GOT3 (cell line): ENCODE measurements at places on chromosomes 11 and 22.

DNA sequence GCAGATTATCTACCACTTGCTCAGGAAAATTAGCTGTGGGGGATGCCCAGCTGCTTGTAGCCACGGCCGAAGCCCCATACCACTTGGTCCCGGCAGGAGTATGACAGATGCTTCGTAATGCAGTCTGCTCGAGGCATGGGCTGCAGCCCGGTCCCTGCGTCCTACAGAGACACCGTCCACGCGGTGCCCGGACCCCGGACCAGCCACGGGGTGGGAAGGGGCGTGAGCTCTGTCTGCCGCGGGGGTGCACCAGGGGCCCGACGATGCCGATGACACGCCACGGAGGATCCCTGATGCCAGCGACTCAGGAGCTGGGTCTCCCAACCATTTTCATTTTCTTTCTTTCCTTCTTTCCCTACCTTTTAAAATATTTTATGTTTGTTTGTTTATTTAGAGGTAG, 30.0 kb downstream of the SLC25A17 start:
- DNase-seq: no peak

DNA sequence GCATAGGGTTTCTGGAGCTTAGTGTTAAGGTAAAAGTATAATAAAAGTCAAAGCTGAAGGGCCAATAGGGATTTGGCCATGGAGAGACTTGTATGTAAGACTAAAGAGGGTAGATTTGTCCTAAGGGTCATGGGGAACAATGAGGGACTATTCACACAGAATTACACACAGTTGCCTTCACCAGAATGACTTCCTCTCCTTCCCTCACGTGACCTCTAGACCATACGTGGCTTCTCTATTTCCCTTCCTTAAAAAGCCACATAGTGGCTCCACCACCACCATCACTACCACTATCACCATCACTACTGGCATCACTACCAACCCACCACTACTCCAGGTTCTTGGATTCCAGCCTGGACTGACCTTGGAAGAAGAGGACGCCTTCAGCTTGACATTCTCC, 2.8 kb downstream of the HPX start:
- DNase-seq: no peak

- DNase-seq: no peak
Measured at GRCh38 chr22:49833340-49834007, 5.8 kb upstream of the BRD1 start.

DNA sequence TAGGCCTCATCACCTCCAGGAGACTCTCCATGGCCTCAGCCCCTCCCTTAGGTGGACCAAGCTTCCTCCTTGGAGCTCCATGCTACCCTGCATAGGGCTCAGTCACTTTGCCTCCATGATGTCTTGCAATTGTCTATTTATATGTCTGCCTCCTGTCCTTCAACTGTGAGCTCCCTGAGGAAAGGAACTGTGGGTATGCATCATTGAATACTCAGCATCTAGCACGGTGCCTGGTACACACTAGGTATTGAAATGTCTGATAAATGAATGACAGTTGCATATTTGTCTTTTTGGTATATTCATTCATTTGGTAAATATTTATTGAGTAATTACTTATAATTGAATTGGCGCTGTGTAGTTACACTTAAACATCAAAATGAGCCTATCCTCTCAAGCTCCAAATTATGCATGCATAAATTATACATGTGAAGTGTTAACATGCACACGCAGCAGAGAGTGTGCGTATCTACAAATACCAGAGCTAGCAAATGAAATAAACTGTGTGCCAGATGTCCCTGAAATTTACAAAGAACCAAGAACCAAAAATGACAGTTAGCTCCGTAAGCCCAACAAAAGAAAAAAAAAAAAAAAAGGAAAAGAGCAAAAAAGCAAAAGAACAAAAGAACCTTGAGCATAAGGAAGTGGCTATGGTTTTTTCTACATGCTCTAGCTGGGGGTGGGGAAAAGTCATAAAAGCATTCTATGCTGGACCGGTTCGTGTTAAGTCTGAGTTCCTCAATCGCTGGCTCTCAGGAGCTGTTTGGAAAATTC, 25.2 kb downstream of the GRAP2 start:
- no peak for DNase-seq

DNA sequence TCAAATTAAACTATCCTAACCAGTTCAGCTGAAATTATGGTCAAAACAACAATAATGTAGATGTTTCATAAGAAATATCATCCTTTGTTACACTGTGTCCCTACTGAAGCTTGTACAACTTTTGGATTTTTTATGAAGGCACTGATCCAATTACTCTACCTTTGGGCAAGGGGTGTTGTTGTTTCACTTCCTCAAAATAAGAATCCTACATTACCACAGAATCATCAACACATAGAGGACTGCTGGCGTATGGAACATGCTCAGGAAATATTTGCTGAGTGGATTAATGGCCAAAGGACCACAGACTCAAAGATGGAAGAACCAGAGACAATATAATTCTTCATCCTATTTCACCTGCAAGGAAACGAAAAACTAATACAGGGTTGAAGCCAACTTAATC, 907.5 kb upstream of the CCDC90B start:
- no peak for DNase-seq

GRCh38 chr11:68049509-68050370, 10.9 kb downstream of the TCIRG1 start:
- no peak for DNase-seq

- DNase-seq: no peak
Measured at GRCh38 chr11:42772886-42773285, 538.9 kb upstream of the API5 start.

GRCh38 chr11:114077482-114078305, 18.2 kb downstream of the ZBTB16 start:
- DNase-seq: no peak

DNA sequence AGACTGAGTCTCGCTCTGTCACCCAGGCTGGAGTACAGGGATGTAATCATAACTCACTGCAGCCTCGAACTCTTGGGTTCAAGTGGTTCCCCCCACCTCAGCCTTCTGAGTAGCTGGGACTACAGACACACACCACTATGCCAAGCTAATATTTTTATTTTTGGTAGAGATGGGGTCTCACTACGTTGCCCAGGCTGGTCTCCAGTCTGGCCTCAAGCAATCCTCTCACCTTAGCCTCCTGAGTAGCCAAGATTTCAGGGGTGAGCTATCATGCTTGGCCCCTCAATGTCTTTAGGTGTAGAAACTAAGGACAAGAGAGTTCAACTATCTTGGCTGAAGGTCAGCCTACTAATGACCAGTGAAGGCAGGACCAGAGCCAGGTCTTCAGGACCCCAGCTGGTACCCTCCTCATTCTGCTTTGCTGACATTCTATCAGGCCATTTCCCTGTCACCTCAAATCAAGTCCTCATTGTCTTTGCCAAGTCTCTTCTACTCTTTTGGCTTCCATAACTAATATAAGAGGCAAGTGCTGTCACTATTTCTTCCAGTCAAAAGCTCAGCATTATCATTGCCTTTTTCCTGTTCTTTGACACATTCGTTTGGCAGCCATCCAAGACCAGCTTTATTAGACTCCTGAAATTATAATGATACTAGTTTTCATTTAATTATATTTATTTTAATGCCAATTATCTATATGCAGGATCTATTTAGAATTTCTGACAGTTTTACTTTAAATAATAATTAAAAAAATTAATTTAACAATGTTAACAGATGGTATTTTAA, 264.2 kb upstream of the PITPNB start:
- DNase-seq: no peak

GRCh38 chr22:43689356-43689755, 122.7 kb downstream of the EFCAB6 start:
- DNase-seq: no peak

GRCh38 chr11:92811341-92811740, 158.1 kb upstream of the MTNR1B start:
- no peak for DNase-seq

- DNase-seq: no peak
Measured at GRCh38 chr22:30694171-30694639, 469 bp upstream of the OSBP2 start.

DNA sequence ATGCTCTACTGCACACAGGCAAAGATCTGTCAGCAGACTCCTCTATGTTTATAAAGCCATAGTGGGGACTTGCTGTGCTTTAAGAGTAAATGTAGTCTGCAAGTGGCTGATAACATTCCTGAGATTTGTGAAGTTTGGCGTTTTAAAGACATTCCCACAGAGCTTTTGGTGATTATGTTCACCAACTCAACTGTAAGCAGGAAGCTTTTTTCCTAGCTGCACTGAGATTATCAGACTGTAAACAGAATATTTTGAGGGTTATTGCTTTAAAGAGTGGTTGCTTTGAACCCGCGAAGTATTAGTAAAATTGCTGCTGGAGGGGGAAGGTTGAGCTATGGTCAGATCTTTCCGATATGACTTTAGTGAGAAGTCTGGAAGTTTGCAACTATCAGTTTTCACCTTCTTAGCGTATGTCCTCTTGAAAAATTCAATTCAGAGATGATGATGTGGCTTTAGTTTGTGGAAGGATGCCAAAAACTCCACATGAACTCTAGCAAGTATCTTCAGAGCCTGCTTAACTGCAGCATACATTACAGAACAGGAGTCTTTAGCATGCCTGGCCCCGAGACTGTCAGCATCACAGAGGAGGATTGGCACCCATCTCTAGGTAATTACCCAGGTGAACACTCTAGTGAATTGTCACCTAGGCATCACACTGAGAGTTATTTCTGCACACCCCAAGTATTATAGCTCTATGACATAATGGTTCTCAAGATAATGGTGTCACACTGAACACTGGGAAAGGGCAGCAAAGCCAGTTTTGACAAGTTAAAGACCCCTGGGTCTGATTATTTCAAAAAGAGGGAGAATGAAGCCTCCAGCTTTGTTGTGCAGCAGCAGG, 89.9 kb downstream of the MTNR1B start:
- DNase-seq: no peak

- DNase-seq: no peak
Measured at GRCh38 chr11:119087747-119088241, 3.1 kb downstream of the HMBS start.

GRCh38 chr22:45120440-45120839, 43.3 kb upstream of the NUP50 start:
- DNase-seq: no peak

DNA sequence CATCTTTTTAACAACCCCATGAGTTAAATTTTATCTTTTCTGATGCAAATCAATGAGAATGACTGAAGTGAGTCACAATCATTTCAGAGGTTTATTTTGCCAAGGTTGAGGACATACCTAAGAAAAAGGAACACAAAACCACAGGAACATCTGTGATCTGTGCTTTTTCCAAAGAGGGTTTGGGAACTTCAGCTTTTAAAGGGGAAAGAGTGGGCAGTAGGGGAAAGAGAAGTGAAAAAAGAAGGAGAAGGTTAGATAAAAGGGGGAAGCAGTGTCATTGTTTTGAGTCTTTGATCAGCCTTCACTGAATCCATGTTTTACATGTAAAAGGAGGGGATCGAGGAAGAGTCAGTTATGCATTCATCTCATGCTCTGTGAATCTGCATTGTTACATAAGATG, 45.3 kb upstream of the SPON1 start:
- no peak for DNase-seq

DNA sequence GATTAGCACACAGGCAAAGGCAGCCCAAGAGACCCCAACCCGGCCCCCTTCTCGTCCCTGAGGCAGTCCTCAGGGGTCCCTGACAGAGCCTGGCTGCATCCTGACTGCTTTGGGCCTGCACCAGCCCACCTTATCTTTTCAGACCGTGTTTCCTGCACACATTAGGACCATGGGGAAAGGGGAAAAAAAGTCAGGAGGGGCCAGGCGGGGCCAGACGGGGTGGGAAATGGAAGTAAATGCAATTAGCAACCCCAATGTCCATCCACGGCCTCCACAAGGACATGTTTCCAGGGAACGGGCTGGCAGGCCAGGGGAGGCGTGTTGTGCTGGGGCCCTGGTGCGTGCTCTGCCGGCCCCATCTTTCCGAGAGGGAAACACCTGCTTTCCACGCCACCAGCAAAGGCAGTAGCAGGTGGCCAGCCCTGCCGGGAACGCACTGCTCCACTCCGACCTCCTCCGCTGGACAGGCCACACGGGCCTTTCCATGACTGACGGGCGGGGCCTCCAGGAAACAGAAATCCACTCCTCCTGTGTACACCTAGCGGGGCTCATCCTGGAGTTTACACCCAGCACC, 7.4 kb downstream of the EHD1 start:
- no peak for DNase-seq

GRCh38 chr11:117178210-117179034, at the start of gene SIDT2:
Gene SIDT2, plus strand, starts transcription at chr11:117178743. Its CDS starts 521 bp downstream, at chr11:117179264.
- DNase-seq: no peak

DNA sequence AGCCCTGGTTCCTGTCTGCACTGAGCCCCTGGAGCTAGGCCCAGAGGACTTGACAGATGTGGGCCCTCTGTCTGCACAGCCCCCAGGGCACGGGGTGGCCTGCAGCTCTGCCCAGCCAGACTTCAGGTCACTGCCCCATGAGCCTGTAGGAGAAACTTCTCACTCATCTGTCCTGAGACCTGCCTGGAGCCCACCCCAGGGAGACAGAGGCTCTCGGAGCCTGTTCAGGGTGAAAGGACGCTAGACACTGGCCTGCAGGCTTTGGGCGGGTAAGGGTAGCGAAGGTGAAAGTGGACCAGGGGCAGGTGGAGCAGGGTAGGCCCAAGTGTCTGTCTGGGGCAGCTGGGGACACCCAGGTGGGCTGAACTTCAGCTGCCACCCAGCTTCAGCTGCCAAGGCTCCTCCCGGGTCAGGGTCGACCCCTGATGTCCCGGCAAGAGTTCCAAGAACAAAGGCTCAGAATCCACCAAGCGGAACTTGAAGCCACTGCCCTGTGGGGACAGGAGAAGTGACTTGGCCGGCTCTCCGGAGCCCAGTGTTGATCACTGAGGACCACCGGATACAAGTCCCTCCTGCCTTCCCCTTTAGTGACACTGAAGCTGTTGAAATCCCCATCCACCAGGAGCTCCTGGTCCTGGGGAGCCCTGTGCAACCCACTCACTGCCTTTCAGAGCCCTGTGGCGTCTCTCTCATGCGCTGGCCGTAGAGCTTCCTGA, 90.3 kb downstream of the KCNQ1 start:
- DNase-seq: no peak

- DNase-seq: no peak
Measured at GRCh38 chr11:19060629-19061028, at the start of gene MRGPRX2. Gene MRGPRX2, minus strand, starts transcription at chr11:19060717. Its CDS starts 4,315 bp downstream, at chr11:19056402.

- DNase-seq: peak; percentile 22
Measured at GRCh38 chr22:45101515-45102227, 62.1 kb upstream of the NUP50 start.
